ENCODE measurements at places on chromosomes 2 and 18. TPM values are rescaled to one million over a fixed set of nuclear protein-coding genes. Genes with fewer than 3 reads are reported as not detected.

- no peaks in the 10 kb centered on the region for H3K27me3 ChIP-seq
- no peak overlapping the region for H3K27ac ChIP-seq
- H3K4me3 ChIP-seq, result no peak overlapping the region
- no peak for DNase-seq
- no peaks in the 10 kb centered on the region for H3K4me1 ChIP-seq
These were observed 108.4 kb downstream of the LYPD6B start for GRCh38 chr2:149146876-149147275.

Gene TMEM247
- not detected for total RNA-seq

GRCh38 chr2:62175728-62176127 lies 20.2 kb upstream of the B3GNT2 start:
- peak; percentile 36 for DNase-seq
- H3K27ac ChIP-seq, result no peak overlapping the region
- H3K27me3 ChIP-seq, result no peaks in the 10 kb centered on the region
- H3K4me3 ChIP-seq, result no peak overlapping the region
- no peaks in the 10 kb centered on the region for H3K4me1 ChIP-seq

GRCh38 chr2:208466151-208466919 lies 59.7 kb downstream of the PTH2R start:
- H3K4me3 ChIP-seq, result no peak overlapping the region
- H3K27ac ChIP-seq, result no peak overlapping the region
- no peaks in the 10 kb centered on the region for H3K36me3 ChIP-seq
- no peaks in the 10 kb centered on the region for H3K4me1 ChIP-seq
- DNase-seq, result peak; percentile 90
- peaks cover 31% of the 10 kb centered on the region for H3K27me3 ChIP-seq

Gene NEU4
- total RNA-seq, result 1.2 TPM

Gene ID2
- total RNA-seq, result 87.0 TPM

DNA sequence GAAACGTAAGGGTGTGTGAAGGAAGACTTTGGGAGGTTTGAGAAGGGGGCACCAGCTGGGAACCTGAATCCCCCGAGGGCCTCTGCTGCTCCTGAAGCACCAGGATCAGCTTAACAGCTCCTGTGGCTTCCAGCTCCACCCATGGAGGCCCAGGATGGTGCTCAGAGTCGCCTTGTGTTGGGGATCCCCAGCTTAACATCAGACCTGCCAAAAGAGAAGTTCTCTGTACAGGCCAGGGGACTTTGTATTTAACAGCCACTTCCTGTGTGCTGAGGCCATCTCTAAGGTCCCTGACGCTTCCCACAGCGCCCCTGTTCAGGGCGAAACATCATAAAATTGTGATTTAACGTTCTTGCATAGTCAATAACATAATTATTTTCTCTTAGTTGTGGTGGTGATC lies 77.5 kb downstream of the NCK2 start:
- no peak for DNase-seq
- H3K27ac ChIP-seq, result 0 out of 2 replicates have a peak overlapping the region, but pooled peaks have one; percentile 66
- no peaks in the 10 kb centered on the region for H3K27me3 ChIP-seq
- peaks cover 8% of the 10 kb centered on the region for H3K4me1 ChIP-seq

GRCh38 chr2:173654896-173655265 lies 300.2 kb downstream of the CDCA7 start:
- no peak overlapping the region for H3K4me3 ChIP-seq
- peaks cover 11% of the 10 kb centered on the region for H3K4me1 ChIP-seq
- no peak for DNase-seq
- no peak overlapping the region for H3K27ac ChIP-seq
- 0 out of 2 replicates have a peak, but pooled peaks cover 6% of the 10 kb centered on the region for H3K36me3 ChIP-seq
- no peaks in the 10 kb centered on the region for H3K27me3 ChIP-seq

DNA sequence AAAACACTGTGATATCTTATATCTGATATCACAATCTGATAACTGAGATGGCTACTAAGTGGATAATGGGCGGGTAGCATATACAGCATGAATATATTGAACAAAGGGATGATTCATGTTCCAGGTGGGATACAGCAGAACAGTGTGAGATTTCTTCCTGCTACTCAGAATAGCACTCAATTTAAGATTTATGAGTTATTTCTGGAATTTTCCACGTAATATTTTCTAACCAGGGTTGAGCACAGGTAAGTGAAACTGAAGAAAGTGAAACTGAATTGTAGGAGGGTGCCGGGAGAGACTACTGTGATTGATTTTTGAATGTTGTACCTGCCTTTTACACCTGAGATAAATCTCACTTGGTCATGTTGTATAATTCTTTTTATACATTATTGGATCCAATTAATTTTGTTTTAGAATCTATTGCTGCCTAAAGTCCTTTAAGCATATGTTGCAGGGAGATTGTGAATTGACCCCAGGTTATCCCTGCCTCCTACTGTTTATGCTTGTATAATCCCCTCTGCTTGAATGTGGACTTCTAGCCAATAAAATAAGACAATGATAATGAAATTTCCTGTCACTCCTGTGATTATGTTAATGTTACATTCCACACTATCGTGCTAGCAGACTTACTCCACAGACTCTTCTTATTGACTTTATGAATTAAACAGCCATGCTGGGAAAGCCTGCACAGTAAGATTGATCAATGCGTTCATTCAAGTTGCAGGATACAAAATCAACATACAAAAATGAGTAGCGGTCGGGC lies 67.6 kb upstream of the RBBP8 start:
- no peaks in the 10 kb centered on the region for H3K36me3 ChIP-seq
- H3K4me1 ChIP-seq, result no peaks in the 10 kb centered on the region
- no peaks in the 10 kb centered on the region for H3K27me3 ChIP-seq
- no peak overlapping the region for H3K27ac ChIP-seq

Gene SERPINB3
- total RNA-seq, result not detected

DNA sequence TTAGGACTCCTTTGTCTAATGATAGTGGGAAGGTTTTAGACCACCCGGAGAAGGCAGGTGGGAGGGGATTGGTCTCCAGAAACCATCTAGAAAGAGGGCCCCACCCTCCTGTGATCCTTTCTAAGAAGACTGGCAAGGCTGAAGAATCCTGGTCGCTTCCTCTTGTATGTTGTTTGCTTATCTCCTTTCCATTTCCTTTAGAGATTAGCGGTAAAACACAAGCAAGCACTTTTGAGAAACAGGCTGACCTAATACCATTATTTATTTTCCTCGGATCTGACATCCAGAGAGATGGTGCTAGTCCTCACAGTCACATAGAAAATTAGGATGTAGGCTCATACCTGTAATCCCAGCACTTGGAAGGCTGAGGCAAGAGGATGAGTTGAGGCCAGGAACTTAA lies 45.2 kb upstream of the SPRED2 start:
- H3K27ac ChIP-seq, result no peak overlapping the region
- no peaks in the 10 kb centered on the region for H3K36me3 ChIP-seq
- no peak overlapping the region for H3K4me3 ChIP-seq
- no peak for DNase-seq
- H3K4me1 ChIP-seq, result no peaks in the 10 kb centered on the region

DNA sequence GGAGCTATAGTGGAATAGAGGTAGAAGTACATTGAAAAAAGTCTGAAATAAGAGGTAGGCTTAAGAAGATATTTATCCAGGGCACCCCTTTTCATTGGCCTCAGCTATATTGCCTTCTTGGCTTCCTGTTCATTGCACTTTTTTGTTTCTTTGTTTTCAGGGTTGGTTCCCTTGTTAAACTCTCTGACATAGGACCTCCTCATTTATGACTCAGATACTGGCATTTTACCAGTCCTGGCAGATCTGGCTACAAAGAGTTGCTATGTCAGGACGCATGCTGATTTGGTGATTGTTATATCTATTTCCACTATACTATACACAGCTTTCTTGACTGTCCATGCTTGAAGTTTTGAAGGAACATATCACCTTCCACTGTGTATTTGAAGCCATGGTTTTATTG lies 60.0 kb downstream of the GCA start:
- H3K27me3 ChIP-seq, result no peaks in the 10 kb centered on the region
- H3K27ac ChIP-seq, result no peak overlapping the region
- peaks cover 10% of the 10 kb centered on the region for H3K4me1 ChIP-seq
- H3K4me3 ChIP-seq, result no peak overlapping the region

GRCh38 chr2:209973328-209973727 lies 29.1 kb upstream of the RPE start:
- no peak overlapping the region for H3K4me3 ChIP-seq
- no peak for DNase-seq
- H3K27me3 ChIP-seq, result no peaks in the 10 kb centered on the region
- no peaks in the 10 kb centered on the region for H3K4me1 ChIP-seq
- H3K36me3 ChIP-seq, result no peaks in the 10 kb centered on the region

- H3K27ac ChIP-seq, result no peak overlapping the region
- no peaks in the 10 kb centered on the region for H3K27me3 ChIP-seq
- no peak for DNase-seq
- peaks cover 3% of the 10 kb centered on the region for H3K36me3 ChIP-seq
These were observed 37.5 kb downstream of the SLC4A3 start for GRCh38 chr2:219664944-219665343.
